ENCODE measurements at places on chromosomes 3 and 15. TPM values are rescaled to one million over a fixed set of nuclear protein-coding genes. Genes with fewer than 3 reads are reported as not detected.
A peak's percentile ranks its signal among the peaks of the same experiment; 100 is the strongest.

DNA sequence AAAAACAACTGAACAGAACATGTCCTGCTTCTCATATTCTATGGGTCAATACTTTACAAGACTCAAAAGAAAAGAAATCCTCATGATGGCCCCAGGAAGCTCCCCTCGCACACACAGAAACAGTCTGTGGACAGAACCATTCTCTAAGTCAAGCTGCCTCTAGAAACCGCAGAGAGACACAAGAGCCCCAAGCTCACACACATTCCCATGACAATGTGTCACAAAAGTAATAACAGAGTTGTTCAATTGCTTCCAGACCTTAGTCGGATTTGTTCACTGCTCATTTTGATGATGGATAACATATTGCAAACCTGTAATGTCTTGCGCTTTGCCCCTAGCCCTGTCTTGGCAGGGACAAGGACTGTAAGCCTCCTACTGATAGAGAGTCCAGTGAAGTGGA, 60.9 kb downstream of the UMPS start:
- DNase-seq = no peak
- no peaks in the 10 kb centered on the region for H3K27me3 ChIP-seq
- H3K4me1 ChIP-seq = 0 out of 2 replicates have a peak, but pooled peaks cover 6% of the 10 kb centered on the region
- no peak overlapping the region for H3K4me3 ChIP-seq
- H3K36me3 ChIP-seq = no peaks in the 10 kb centered on the region
- no peak overlapping the region for H3K27ac ChIP-seq

Gene ARL6IP5
- 32.1 TPM for total RNA-seq

DNA sequence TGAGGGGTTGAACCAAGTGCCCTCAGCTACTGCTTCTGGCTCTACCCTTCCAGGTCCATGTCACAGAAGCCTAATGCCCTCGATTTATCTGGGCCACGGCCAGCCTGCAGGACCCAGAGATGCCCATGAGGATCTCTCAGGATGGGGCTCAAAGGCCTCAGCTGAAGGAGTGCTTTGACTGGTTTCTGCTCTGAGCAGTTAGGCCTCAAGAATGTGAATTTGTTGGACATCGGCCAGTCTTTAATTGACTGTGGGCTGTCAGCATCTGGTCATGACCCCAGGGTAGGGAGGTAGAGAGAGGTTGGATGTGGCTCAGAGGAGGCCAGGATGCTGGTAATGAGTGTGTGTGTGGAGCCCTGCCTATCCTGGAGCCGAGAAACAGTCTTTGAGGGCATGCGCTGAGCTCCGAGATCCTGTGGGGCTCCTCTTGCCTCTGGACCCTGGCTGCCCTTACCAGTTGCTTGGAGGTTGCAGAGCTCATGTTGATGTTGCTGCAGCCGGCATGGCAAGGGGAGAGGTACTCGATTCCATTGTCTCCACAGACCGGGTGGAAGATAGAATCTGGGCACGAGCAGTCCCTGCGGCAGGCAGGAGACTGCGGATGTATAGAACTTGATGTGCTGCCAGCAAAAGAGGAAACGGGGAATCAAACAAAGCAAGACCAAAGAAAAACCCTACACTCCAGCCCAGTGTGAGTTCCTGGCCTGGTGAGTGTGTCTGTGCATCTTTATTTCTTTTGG, 49.1 kb upstream of the RAB6B start:
- H3K36me3 ChIP-seq = no peaks in the 10 kb centered on the region
- H3K4me3 ChIP-seq = no peak overlapping the region
- H3K27me3 ChIP-seq = no peaks in the 10 kb centered on the region

- H3K27me3 ChIP-seq = no peaks in the 10 kb centered on the region
- no peak for DNase-seq
- no peaks in the 10 kb centered on the region for H3K36me3 ChIP-seq
- H3K4me3 ChIP-seq = no peak overlapping the region
- H3K27ac ChIP-seq = peak overlapping the region; percentile 61
- H3K4me1 ChIP-seq = peaks cover 13% of the 10 kb centered on the region
Measured at GRCh38 chr3:125116311-125117080, 60.7 kb upstream of the HEG1 start.

GRCh38 chr3:188899881-188900280, 271.9 kb upstream of the TPRG1 start:
- DNase-seq = no peak
- peaks cover 4% of the 10 kb centered on the region for H3K4me1 ChIP-seq
- no peaks in the 10 kb centered on the region for H3K36me3 ChIP-seq
- no peaks in the 10 kb centered on the region for H3K27me3 ChIP-seq
- H3K4me3 ChIP-seq = no peak overlapping the region

DNA sequence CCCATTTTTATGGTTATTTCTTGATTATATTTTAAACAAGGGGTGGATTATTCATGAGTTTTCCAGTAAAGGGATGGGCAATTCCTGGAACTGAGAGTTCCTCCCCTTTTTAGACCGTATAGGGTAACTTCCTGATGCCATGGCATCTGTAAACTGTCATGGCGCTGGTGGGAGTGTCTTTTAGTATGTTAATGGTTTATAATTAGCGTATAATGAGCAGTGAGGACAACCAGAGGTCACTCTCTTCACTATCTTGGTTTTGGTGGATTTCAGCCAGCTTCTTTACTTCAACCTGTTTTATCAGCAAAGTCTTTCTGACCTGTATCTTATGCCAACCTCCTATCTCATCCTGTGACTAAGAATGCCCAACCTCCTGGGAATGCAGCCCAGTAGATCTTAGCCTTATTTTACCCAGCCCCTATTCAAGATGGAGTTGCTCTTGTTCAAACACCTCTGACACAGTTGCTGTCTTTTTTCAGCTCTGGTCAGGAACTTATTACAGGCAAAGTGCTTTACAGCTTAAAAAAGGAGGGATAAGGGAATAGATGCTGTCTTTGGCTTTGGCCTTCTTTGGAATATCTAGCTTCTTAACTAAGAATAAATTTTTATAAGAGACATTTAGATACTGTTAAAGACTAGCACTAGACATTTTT, 257.8 kb downstream of the CNTN4 start:
- H3K27me3 ChIP-seq = no peaks in the 10 kb centered on the region
- no peaks in the 10 kb centered on the region for H3K36me3 ChIP-seq
- DNase-seq = no peak
- H3K4me3 ChIP-seq = no peak overlapping the region
- no peak overlapping the region for H3K27ac ChIP-seq

Gene FBN1
- 0.21 TPM for total RNA-seq

- no peaks in the 10 kb centered on the region for H3K36me3 ChIP-seq
- no peaks in the 10 kb centered on the region for H3K27me3 ChIP-seq
- H3K27ac ChIP-seq = no peak overlapping the region
- H3K4me1 ChIP-seq = peaks cover 22% of the 10 kb centered on the region
- DNase-seq = no peak
Measured at GRCh38 chr3:24433838-24434591, 60.6 kb downstream of the THRB start.

- no peak overlapping the region for H3K27ac ChIP-seq
- H3K4me3 ChIP-seq = no peak overlapping the region
- H3K27me3 ChIP-seq = no peaks in the 10 kb centered on the region
- DNase-seq = no peak
- 0 out of 2 replicates have a peak, but pooled peaks cover 4% of the 10 kb centered on the region for H3K4me1 ChIP-seq
- H3K36me3 ChIP-seq = no peaks in the 10 kb centered on the region
Measured at GRCh38 chr3:53525765-53526703, 31.6 kb downstream of the CACNA1D start.

GRCh38 chr3:47645551-47645950, 66.9 kb upstream of the CSPG5 start:
- H3K4me3 ChIP-seq = no peak overlapping the region
- H3K36me3 ChIP-seq = peaks cover 1% of the 10 kb centered on the region
- no peaks in the 10 kb centered on the region for H3K27me3 ChIP-seq
- no peak overlapping the region for H3K27ac ChIP-seq
- no peak for DNase-seq
- peaks cover 10% of the 10 kb centered on the region for H3K4me1 ChIP-seq

DNA sequence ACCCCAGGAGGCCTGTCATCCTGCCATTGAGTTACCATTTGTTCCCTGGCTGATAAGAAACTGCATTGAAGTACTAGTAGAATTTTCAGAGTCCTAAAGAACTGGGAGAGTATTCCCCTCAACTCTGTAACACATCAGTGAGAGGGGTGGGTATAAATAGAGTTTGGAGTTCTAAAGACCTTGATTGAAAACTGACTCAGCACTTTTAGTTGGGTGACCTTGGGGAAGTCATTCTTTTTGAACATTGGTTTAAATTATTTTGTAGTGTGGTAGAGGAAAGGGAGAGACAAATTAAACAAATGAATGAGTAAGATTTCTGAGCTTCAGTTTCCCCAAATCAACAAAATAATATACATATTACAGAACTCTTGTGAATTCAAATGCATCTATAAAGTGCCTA, 344.5 kb upstream of the THBS1 start:
- DNase-seq = no peak
- no peak overlapping the region for H3K27ac ChIP-seq
- H3K27me3 ChIP-seq = no peaks in the 10 kb centered on the region
- no peaks in the 10 kb centered on the region for H3K36me3 ChIP-seq

DNA sequence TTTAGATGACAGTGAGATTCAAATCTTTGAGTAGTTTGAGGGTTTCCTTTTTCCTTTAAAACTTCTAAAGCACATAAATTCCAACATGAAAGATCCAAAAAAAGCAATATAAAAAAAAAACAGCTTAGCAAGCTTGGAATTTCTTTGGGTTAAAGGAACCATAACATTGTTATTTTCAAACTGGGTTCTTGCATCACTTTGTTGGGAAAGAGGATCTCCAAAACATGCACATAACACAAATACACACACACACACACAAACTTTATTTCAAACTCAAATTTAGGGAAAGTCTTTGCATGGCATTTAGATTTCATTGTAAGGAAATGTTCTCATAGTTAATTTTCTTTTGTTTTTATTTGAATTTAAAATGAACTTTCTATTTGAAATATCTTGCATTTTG, 79.2 kb upstream of the COL8A1 start:
- H3K27me3 ChIP-seq = no peaks in the 10 kb centered on the region
- DNase-seq = no peak
- H3K36me3 ChIP-seq = no peaks in the 10 kb centered on the region
- no peak overlapping the region for H3K4me3 ChIP-seq
- H3K27ac ChIP-seq = no peak overlapping the region

GRCh38 chr3:107938143-107938542, 152.7 kb downstream of the CD47 start:
- H3K4me3 ChIP-seq = no peak overlapping the region
- H3K27ac ChIP-seq = no peak overlapping the region
- H3K27me3 ChIP-seq = no peaks in the 10 kb centered on the region
- DNase-seq = peak; percentile 42
- H3K4me1 ChIP-seq = no peaks in the 10 kb centered on the region

Gene THUMPD3
- total RNA-seq = 62.2 TPM

Measured in Caco-2 (cell line).